Left kidney (tissue), 8 donors: ENCODE measurements at places on chromosomes 3 and 15.

DNA sequence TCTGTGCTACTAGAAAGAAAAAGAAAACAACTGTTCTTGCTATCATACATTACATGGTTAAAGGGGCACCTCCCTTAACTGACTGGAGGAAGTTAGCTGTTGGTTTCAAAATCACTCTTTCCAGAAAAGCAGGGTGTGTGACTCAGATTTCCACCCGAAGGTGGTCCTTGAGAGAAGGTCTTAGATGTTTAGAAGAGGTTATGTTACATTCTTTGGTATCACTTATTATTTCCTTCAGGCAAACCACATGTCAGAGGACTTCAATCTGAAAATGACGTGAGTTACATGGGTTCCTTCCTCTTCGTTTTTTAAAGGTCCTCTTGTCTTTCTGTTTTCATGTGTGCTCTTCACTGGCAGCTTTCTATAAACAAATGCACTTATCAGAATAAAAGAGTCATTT is 307.9 kb upstream of the CBLB start:
- DNase-seq: no peak

DNA sequence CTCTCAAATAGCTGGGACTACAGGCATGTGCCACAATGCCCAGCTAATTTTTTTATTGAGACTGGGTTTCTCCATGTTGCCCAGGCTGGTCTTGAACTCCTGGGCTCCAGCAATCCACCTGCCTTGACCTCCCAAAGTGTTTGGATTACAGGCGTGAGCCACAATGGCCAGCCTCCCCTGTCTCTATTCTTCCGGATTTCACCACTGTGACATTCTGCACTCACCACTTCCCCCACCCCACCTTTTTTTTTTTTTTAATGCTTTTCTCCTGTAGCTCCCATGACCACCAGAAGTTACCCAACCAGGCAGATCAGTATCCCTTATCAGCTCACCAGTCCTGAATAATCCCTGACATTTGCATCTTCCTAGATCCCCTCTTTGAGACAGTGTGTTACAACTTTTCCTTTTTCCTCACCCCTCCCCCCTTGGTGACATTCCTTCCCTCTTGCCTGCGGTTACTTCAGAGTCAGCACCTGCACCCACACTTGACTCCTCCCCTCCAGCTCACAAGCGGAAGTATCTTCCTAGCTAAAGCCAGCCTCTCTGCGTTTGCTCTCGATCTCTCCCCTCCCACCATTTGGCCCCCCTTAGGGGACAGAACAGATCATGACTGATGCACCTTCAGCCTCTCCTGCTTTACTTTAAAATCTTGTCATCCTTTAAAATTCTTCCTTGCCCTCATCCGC is 13.5 kb upstream of the ZNF592 start:
- DNase-seq: peak; percentile 70

- DNase-seq: no peak
Measured at GRCh38 chr15:80563372-80563997, 131.6 kb upstream of the ABHD17C start.

GRCh38 chr3:67723863-67724262 is 69.5 kb upstream of the SUCLG2 start:
- no peak for DNase-seq

GRCh38 chr15:67575039-67575502 is 32.6 kb downstream of the MAP2K5 start:
- DNase-seq: peak; percentile 22

DNA sequence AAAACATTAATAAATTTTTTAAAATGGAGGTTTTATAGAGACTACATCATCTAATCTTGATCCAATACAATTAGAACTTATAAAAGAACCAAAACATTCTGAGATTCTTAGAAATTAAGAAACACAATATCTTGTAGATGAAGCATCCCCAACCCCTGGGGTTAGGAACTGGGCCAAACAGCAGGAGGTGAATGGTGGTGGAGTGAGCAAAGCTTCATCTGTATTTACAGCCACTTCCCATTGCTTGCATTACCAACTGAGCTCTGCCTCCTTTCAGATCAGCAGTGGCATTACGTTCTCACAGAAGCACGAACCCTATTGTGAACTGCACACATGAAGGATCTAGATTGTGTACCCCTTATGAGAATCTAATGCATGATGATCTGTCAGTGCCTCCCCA is 36.3 kb downstream of the KNL1 start:
- no peak for DNase-seq

DNA sequence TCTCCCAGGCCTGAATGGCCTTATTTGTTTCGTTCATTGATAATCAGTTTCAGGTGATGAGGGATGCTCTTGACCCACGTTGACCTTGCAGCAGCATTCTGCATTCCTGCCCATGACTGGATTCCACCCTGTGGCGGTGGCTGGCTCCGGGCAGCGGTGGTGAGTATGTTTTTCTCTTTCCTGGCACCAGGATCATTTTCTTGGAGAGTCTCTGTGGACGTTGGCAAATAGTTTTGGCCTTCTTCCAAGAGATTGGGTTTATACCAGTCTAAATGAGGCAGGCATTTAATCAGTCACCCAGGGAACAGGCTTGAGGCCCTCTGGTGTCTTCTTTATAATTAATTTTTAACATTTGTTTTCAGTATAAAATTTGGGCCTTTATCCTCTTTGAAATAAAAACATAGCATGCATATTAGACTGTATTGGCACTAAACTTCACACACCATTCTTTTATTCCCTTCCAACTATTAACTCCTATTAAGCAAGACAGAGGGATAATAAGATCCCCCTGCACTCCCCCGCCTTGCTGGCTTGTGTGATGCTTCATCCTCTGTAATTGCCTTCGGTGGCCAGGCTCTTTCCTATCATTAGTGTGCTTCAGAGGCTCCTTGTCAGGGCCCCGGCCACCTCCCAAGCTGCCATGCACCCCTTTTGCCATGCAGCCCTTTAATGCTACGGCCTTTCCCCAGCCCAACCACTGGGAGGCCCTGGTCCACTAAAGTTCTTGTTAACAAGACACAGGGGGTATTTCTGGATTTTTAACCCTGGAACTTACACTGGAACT is 176.2 kb upstream of the TOPAZ1 start:
- DNase-seq: no peak
